ENCODE measurements at places on chromosomes 7 and 10. TPM values are rescaled to one million over a fixed set of nuclear protein-coding genes. Genes with fewer than 3 reads are reported as not detected.

- no peak for DNase-seq
These were observed 89.7 kb downstream of the POLR1F start for GRCh38 chr7:19619122-19619521.

DNA sequence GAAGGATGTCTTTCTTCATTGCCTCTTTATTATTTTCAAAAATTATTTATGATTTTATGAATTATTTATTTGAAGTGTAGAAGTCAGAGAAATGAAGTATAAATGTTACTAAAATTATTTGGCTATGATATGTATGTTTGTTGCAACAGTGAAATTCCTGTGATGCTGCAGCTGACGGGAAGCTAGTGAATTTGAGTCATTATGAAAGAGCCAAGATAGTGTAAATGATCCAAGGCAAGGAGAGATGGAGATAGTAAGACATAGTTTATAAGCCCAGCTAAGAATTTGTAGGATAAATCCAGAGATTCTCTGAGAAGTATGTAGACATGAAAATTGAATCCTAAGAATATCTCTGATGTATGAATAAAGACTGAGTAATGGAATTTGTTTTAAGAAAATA lies 30.8 kb downstream of the CASD1 start:
- no peak for DNase-seq

The AKR1C4 gene
- total RNA-seq = not detected

- no peak for DNase-seq
These were observed 89.1 kb downstream of the EGFR start for GRCh38 chr7:55107946-55108345.

GRCh38 chr7:51847461-51848134 lies 531.0 kb upstream of the COBL start:
- DNase-seq = peak; percentile 42

- DNase-seq = no peak
These were observed 15.9 kb downstream of the TTYH3 start for GRCh38 chr7:2647594-2648172.

- DNase-seq = no peak
These were observed 632.5 kb downstream of the TNS3 start for GRCh38 chr7:46949270-46949931.

The SP8 gene
- 63.6 TPM for total RNA-seq

GRCh38 chr10:132670546-132671227 lies 115.3 kb downstream of the NKX6-2 start:
- DNase-seq = peak; percentile 7

- DNase-seq = no peak
These were observed 23.5 kb downstream of the TRIM24 start for GRCh38 chr7:138483531-138483930.

The TUBB8 gene
- total RNA-seq = 2.4 TPM

GRCh38 chr7:25261545-25262140 lies 33.4 kb upstream of the NPVF start:
- DNase-seq = no peak

- no peak for DNase-seq
These were observed 40.5 kb downstream of the CAPZA2 start for GRCh38 chr7:116902867-116903266.

DNA sequence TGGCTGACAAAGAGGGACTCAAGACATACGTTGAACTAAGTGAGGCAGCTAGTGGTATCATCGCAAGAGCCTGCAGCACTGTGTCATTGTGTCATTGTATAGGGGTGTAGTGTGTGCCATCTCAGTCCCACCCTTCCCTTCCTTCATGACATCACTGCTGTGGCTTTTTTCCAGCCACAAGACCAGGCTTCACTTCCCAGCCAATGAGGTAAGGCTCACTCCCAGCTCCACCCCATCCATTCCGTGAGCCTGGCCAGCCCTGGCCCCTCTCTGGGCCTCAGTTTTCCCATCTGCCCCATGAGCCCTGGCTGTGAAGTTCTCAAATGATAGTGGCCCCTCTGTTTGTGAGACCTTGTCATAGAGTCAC lies 134.3 kb upstream of the ZMIZ1 start:
- no peak for DNase-seq

- no peak for DNase-seq
These were observed 75.4 kb downstream of the HDAC9 start for GRCh38 chr7:18570890-18571478.

DNA sequence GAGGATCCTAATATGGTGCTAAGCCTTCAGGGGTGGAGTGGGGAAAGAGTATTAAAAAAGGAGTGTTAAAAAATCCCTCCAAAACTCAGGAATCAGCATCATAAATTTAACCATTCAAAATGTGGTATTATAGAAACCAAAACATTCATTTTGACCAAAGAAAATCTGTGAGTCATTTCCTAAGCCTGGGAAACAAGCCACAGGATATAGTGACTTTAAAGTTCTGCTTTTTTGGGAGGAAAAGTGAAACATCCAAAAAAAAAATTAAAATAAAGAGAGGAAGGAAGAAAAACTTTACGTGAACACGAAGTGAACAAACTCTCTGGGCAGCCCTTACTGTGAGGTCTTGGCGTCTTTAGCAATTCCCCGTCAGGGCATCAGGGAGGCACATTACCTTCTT lies 74.0 kb upstream of the GSDME start:
- DNase-seq = no peak

DNA sequence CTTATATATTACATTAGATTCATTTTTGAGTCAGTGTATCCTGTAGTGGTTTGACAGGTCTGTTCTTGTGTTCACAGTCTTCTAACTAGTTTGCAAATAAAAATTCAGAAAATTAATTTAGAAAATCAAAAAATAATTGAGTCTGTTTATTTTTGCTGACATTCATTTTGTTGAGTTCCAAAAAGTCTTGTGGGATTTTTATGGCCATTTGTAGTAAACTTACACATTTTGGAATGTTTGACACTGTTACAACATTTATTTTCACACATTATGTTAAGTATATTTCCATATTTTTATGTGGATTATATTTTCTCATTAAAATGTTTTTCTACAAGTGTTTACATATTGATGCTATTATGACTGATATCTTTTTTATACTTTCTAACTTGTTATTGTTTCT lies 16.4 kb downstream of the RABGEF1 start:
- no peak for DNase-seq

All from WTC11 (cell line).